GM20000 (cell line): ENCODE measurements at places on chromosomes 1 and 21.

DNA sequence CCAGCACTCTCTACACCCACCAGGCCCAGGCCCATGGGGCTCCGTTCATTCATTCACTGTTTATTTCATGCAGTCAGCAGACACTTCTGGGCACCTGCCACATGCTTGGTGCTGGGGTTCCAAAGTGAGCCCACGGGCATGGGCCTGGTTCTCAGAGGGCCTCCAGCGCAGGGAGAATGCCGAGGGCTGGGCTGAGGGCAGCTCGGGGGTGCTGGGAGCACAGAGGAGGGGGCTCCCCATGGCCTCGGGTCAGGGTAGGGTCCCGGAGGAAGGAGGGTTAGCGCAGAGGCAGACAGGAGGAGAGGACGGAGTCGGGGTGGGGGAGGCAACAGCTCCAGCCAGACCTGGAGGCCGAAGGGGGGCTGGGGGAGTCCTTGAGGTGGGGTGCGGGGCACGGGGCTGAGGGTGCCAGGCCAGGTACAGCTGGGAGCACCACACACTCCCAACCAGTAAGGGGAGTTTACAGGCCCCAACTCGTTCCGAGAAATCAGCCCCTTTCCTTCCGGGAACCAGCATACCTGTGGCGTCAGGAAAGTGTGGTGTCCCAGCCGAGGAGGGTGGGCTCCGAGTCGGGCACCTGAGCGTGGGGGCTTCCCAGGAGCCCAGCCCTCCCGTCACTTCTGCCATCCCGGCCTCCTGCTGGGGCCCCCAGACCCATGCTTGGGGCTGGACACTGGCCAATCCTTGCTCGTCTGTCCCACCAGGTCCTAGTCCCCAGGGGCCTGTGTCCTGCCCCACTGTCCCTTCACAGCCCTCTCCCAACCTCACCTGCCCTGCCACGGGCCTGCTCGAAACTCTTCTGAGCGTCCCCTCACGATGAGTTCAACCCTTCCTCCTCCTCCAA is 10.8 kb downstream of the ARHGEF16 start:
- DNase-seq = no peak

DNA sequence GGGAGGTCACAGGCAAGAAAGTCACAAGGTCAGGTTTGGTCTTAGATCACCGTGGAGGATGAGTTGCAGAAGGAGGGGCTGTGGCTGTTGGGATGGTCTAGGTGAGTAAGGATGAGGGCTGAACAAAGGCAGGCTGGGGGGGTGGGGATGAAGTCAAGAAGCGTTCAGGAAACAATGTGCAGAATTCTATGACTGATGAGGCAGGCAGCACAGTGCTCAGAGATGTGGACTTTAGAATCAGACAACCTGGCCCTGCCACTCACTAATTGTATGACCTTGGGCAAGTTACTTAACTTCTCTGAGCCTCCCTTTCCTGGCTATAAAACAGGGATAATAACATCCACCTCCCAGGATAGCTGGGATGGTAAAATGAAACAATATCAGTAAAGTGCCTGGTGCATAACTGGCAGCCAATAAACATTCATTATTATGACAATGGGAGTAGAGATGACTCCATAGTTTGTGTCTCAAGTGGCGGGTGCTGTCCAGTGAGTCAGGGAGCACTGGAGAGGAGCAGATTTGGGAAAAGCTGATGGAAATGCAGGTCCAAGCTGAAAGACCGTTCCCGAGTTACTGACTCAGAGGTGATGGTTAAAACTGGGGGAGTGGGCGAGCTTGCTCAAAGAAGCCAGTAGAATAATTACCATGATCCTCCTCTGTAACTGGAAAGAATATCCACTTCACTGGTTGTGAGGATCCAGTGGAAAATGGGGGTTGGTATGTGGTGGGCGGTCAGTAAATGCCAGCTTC is 2.1 kb downstream of the TIE1 start:
- DNase-seq = no peak

- DNase-seq = no peak
Measured at GRCh38 chr1:229882621-229883020, 184.4 kb upstream of the GALNT2 start.

DNA sequence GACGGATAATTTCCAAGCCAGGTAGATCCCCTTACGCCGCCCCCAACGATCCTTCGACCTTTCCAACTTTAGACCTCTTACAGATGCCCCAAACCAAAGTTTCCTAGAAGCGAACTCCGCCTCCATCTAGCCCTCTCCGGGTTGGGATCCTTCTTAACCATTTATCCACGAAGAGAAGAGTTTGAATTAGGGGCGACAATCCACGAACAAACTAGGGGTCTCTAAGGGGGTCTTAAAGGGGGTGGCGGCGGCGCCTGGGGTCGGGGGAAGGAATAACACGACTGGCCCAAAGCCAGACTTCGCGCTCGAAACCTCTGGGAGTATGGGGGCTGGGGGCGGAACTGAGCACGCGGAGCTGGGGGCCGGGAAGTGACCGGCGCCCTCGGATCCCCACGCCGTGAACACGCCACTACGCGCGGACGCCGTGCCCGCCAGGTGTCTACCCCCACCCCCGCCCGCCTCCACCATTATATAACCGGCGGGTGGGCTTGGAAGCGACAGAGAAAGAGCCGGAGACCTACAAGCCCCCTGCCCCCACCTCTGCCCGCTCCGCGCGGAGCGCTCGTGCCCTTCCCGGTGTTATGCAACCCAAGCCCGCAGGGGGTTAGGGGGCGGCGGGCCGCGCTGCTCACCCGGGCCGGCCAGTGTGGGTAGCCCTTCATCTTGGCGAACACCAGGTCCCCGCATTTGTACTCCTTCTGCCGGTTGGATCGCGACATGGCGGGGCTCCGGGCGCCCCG is 594 bp downstream of the HDGF start:
- no peak for DNase-seq

DNA sequence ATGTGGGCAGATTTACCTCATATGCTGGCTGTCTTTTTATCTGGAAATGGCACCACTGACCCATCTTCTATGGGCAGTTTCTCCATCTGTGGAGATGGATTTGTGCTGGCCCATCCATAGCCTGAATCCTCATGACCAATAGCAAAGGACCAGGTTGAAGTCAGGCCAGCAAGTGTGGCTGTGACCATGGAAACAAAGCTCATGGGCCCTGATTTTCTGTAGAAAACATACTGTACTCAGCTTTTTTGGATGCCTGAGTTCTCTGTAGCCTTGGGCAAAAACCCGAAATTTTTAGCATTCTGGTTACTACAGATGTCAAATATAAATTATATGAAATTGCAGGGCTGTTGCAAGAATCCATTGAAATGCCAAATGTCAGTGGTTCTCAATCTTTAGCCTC is 155.0 kb downstream of the PLXNA2 start:
- no peak for DNase-seq

- DNase-seq = no peak
Measured at GRCh38 chr1:235735621-235736020, 86.0 kb upstream of the GNG4 start.

- no peak for DNase-seq
Measured at GRCh38 chr1:27664291-27664690, 7.7 kb downstream of the IFI6 start.

DNA sequence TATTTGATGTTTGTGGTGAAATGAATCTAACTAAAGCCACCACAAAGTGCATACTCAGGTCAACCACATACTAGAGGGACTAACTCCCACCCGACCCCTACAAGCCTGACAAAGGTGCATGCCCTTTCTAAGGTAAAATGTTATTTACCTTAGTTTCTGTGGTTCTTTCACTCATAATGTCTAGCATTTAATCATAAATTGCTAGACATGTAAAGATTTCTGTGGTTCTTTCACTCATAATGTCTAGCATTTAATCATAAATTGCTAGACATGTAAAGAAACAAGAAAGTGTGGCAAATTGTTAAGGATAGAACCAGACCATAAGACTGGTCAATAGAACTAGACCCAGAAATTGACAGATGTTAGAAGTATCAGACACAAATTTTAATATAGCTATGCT is 193.0 kb upstream of the PBX1 start:
- no peak for DNase-seq

DNA sequence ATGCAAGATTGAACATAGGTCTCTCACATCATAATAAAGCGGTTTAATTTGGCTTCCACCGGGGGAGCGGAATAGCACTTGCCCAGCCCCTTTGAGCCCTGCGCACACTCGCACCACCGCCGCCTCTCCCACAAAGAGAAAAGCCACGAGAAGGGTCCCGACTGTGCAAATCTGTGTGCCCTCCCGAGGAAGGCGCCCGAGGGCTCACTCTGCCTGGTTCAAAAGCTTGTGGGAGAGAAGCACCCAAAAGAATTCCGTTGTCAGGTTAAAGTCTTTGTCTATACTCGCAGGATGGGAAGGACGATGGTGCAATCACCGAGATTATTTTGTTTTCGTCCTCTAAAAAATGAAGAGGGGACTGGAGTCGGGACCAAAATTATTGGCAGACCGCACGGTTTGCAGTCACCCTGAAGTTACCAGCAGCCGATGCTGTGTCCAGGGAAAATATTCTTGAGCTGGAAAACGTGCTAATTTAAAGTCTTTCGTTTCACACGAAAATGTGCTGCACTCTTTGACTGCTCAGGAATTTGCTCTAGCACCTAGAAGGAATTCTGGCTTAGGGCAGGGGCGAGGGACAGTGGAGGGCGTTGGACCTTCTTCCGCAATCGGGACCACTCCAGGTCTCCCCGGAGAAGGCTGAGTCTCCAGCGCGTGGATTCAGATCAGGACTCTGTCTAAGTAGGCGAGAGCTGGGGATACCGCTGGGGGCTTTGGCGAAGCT is 6.6 kb upstream of the SIM2 start:
- DNase-seq = no peak

- DNase-seq = no peak
Measured at GRCh38 chr1:203048555-203049051, 22.3 kb downstream of the PPFIA4 start.

DNA sequence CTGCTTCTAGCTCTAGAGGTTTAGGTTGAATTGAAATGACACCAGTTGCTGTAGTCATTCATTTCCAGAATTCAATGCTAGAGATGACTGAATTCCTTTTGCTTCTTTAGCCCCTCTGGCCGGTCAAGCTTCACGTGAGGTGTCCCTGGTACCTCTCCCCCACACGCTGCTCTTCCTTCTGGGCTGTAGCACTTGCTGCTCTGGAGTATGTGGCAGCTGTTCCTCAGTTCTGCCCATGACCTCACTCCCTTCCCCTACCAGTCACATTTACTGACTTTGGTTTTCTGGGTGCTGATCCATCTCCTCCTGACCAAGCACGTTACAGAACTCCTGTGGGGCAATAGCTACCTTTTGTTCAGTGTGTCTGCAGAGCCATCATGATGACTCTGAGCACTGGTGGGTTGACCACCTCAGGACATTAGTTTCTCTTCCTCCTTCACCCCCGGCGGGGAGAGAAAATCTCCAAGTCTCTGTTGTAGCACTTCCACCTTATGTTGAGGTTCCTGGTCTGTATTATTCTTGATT is 128.1 kb downstream of the HHAT start:
- no peak for DNase-seq

GRCh38 chr1:31004231-31004621 is 61.3 kb downstream of the PUM1 start:
- no peak for DNase-seq

GRCh38 chr21:39033878-39034589 is 149.2 kb downstream of the PSMG1 start:
- no peak for DNase-seq

DNA sequence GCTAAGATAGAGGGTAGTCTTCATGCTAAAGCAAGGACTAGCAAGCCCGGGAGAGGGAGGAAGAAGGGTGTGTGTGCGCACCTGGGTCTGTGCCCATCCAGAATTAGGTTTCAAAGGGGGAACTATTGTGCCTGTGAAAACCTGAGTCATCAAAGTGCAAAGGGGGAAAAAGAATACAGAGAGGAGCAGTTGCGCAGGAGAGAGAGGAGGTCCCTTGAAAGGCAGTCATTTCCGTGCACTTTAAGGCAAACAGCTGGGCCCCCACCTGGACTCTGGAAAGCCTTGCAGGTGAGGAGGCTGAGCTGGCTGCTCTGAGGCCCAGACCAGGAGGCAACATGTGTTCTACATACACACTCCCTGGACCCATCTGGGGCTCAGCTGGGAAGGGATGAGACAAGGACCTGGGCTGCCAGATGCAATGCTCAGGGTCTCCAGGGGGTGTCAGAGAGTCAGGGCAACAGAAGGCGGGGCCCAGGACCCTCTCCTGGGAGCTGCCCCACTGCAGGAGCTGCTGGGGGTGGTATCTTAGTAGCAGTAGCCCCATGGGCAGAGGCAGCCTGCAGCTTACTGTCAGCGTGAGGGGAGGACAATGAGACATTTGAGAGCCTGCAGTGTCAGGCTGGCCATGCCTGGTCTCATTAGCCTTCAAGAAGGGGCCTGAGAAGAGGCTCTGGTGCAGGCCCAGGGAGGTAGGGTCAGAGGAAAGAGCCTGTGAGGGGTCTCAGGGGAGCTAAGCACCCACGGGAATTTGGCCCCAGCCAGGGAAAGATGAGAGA is 14.3 kb downstream of the PROK1 start:
- no peak for DNase-seq

DNA sequence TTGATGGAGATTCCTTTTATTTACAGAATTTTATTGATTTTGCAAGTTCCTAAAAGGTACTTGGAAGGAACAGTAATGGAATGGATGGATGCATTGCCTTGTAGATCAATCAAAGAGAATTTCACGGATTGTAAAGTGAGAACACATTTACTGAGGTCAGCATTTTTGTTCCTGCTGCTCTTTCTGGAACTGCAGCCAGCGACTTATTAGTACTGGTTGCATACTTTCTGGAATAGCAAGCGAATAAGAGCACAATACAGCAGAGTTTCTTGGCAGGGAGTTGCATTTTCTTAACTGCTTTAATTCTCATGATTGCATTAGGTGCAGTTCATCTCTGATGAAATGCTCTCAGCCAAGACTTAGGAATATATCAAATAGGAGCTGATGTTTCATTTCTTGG is 106.1 kb upstream of the CHODL start:
- DNase-seq = no peak

DNA sequence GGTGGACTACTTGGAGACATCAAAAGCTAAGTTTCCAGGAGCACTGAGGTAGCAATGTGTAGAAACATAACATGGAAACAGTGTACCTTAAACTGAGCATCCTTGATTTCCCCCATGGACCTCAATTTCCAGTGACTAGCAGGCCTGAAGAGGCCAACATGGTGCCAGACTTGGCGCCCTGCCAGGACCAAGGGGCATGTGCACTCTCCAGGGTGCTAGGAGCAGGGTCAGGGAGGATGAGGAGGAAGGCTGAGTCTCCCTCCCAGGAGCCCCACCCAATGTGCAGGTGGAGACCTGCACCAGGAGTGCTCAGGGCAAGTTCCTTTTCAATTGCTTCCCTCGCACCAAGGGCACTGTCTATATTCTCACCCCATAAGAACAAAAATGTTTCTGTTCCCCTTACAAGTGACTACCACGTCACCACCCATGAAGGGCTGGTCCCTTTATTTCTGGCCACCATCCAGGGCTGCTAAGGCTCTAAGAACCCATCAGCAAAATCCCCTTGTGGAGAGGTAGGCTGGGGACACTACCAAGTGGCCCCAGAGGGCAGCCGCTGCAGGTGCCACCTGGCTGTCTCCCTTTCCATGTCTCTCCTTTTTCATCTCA is 39.2 kb downstream of the MX1 start:
- DNase-seq = no peak
